Suppressor macrophage (primary cell): ENCODE measurements at places on chromosomes 3 and 15.
A peak's percentile ranks its signal among the peaks of the same experiment; 100 is the strongest.

DNA sequence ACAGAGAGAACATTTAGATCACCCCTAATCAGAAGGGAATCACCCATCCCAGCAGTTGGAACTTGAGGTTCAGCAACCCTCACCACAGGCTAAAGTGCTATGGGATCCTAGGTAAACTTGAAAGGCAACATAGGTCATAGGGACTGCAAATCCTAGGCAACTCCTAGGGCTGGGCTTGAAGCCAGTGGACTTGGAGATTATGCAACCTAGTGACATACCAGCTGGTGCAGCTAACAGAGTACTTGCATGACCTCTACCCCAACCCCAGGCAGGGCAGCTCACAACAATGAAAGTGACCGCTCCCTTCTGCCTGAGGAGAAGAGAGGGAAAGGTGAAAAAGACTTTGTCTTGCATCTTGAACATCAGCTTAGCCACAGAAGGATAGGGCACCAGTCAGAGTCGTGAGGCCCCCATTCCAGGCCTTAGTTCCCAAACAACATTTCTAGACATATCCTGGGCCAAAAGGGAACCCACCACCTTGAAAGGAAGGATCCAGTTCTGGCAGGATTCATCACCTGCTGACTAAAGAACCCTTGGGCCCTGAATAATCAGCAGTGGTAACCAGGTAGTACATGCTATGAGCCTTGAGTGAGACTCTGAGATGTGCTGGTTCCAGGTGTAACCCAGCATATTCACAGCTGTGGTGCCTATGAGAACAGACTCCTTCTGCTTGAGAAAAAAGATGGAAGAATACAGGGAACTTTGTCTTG lies 37.6 kb upstream of the FBN1 start:
- DNase-seq = no peak

GRCh38 chr3:152364237-152364636 lies 95.5 kb downstream of the MBNL1 start:
- DNase-seq = no peak

DNA sequence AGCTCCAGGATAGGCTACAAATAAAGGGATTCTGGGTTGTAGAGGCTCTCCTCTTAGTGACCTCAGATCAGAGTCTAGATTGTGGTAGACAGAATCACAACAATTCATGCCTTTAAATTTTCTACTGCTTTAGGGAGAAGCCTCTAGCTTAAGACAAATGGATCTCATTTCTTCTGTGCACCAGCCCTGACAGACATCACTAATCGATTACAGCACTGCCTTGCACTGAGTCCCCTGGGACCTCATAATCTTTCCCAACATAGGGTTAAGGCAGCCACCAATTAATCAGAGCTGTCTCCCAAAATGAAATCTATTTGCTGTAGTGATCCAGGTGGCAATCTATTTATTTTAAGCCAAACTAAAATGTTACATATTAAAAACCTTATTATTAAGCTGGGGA lies 436.5 kb upstream of the WNT5A start:
- no peak for DNase-seq

DNA sequence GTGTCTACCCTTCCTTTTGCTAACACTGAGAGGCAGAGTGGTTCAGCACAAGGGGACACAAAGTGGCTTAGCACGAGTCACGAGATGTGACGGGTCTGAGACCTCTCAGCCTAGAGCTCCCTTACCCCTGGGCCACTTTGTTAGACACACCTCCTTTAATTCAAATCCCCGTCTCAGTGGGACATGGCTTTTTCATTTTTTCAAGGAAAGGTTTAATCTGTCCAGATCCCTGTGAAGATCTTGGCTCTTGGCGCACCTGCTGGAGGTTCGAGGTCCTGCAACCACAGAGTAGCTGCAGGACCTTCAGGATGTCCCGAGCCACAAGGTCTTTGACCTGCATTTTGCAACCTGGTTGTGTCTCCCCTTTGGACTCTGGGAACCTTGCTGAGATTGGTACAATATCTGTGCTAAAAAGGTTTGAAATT lies 52.0 kb downstream of the LPP start:
- no peak for DNase-seq

DNA sequence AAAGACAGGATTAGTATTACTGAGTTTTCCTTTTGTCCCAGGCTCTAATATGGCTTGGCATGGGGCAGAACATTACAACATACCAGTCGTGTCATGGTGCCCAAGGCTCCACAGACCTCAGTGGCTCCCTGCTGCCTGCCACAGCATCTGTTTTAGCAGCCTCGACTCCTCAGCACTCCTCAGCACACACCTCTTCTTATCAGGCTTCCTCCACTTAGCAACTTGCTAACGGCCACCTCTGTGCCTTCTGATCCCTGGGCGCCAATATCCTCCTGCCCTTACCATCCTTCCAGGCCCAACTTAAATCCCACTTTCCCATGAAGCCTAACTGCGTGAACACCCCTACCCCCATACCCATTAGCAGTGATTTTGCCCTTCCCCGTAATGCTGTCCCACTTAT lies 6.2 kb upstream of the CAPN3 start:
- DNase-seq = no peak

GRCh38 chr3:113507501-113508067 lies 7.4 kb downstream of the SPICE1 start:
- DNase-seq = no peak

DNA sequence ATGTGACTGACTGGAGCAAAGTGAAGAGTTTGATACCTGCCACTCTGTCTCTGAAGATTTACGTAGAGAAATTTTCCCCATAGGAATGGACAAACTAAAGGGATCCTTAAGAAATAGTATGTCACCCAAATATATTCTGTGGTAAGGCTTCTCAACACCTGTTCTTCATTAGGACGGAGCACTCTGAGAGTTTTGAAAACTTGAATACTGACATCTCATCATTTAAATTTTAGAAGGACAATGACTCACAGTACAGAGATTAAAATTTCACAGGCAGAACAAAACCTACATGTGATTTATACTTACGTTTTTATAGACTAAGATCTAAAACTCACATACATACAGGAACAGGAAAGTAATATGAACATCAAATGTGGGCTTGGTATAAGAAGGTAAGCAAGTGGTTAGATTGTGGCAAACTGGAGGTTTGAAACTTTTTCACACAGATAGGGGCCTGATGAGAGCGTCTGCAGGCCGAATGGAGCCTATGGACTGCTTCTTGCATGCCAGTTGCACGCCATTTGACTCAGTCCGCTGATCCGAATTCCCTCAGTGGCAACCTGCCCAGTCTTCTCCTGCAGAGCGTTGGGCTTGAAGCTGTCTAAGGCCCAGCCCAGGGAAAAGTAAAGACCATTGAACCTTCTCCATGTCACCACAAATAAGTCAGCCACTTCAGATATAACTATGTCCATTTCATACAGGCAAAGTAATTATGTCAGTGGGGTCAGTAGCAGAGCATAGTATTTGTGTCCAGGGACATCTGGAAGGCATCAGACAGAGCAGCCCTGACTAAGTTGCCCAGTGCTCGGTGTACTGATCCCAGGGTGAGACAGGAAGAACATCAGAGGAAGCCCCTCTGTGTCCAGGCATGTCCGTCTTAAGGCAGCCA lies 45.7 kb downstream of the ZBTB38 start:
- DNase-seq = no peak

DNA sequence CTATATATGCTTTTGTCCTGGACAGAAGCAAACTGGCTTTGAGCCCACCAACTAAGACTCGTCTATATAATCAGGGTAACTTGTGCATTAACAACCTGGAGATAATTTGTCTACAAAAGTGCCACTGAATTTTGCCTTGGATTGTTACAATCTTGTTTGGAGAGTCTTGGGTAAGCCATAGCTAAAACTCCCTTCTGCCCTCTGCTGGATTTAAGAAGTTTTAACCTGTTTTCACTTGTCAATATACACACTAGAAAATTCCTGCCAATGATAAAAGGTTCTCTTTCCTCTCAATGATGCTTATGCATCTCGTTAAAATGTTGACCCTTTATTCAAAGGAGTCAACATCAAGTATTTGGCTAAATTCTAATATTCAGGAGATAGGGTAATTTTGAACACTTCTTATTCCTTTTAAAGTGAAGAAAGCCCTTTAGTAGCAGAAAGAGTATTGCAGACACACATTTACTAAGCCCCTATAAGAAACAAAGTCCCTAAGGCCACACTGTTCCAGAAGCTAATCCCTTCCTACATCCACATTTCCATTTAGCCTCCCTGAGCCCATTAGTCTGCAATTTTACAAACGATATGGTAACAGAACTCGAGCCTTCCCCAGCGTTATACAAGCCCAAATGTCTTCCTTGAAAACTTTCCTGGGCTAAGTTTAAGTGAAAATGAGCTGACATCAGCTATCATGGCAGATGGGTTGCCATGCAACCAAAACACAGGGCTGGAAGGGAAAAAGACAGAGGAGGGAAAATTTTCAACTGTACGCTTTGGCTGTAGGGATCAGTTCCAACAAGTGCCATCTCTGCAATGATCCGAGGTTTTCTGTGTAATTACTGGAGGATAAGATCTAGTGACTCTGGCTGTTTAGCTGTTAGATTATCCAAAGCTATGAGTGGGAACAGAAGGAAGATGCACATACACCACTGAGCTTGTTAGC lies 75.9 kb upstream of the FGF12 start:
- DNase-seq = peak; percentile 52

GRCh38 chr3:194167480-194168282 lies 31.7 kb downstream of the HES1 start:
- peak; percentile 86 for DNase-seq

DNA sequence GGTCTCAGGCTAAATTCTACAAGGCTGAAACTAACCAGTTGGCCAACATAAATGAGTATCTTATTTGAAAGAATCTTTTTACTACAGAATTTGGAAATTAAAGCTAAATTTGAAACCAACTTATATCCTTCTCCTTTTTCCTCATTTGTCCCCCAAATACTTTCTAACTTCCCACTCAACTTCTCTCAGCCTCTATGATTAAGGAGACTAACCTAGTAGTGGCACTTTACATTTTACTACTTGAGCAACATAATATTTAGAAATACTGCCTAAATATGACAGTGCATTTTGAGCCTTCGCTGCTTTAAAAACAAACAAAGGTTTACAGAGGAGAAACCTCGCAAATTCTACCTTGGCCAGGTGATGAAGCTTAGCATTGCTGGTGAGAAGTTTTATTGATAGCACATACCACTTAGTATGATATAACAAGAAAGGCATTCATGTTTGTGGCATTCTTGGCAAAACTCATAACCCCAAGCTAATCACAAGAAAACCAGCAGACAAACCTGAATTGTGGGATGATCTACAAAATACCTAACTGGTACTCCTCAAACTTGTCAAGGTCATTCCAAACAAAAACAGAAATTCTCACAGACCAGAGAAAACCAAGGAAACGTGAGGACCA lies 432.1 kb upstream of the CFAP20DC start:
- DNase-seq = no peak

- peak; percentile 51 for DNase-seq
Observed at GRCh38 chr3:158532099-158532734, 38.8 kb upstream of the MLF1 start.

DNA sequence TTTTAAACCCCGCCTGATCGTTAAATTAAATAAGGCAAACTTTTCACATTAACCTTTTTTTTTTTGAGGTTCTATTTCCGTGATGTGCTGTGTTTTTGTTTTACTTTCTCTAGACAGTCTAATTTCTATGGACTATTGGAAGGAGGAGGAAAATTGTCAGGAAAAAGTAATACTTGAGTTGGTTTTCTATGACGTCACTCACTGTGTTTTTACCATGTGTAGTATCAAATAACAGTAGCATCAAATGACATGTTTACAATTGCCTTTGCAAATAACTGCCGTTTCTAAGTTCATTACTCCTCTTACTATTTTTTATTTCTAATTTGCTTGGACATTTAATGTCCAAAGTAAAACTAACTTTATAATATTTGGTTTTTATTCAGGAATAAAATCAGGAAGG lies 32.3 kb downstream of the MYO1E start:
- no peak for DNase-seq

DNA sequence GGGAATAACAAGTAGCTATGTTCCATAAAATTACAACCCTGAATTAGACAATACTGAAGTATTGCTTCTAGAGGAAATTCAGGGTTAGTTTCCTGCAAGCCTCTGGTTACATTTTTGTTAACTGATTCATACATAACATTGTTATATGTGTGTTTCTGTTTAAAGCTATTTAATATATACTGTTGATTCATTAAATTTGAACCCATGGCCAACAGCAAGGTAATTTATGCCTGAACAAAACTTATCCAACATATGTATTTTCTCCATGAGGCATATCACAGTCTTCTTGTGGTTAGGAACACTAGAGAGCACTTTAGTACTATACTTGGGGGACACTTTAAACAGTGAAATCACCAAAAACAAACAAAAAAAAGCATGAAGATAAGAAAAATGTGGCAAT lies 47.7 kb upstream of the PTX3 start:
- DNase-seq = no peak

DNA sequence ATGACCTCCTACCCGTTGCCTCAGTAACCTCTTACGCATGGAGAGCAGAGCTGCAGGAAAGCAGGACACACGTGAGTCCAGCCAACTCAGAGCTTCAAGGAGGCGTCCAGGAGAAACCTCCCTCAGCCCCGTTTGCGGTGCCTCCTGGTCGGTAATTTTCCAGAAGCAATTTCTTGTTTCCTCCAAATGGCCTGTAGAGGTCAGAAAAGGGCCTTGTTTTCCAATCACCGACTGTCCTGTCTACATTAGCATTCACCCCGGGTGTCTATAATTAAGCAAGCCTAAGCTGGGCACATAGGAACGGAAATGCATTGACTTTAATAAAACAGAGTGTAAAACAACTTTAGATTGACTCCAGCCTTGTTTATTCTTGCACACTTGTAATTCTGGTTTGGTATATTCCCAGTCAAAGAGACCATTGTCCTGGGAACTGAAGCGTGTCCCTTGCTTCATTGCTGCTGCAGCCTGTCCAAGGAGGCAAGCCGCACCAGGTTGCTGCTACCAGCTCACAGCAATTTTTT lies 836.2 kb downstream of the AGBL1 start:
- peak; percentile 32 for DNase-seq

GRCh38 chr3:29822071-29822470 lies 541.2 kb downstream of the RBMS3 start:
- DNase-seq = no peak

DNA sequence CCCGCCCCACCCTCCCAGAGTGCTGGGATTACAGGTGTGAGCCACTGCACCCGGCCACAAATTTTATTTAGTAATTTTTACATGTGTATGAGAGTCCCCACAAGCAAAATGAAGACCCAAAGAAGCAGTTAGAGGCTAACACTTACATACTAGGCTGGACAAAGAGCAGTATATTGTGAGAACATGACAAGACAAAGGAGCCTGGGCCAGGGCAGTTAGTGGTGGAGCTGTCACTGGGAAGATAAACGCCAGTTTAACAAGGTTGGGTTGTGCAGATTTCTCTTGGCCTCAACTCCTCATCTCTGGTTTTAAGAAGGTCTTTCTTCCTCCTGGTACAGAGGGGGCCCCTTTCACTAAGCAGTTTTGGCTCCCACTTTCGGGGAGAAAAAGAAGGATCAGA lies 19.9 kb upstream of the FAM174B start:
- no peak for DNase-seq

DNA sequence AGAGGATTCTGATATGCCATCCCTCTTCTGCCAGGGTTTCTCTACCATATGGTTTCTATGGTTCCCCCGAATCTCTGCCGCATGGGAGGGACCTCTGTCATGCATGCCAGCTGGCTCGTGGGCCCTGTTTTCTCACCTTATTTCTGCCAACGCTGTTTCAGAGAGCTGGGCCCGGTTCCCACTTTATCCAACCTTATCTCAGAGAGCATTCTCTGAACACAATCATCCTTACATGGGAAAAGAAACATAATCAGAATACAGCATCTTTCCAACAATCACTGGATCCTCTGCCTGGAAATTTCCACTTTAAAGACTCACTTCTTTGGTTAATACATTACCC lies 234.5 kb upstream of the ZBTB20 start:
- DNase-seq = no peak

- peak; percentile 46 for DNase-seq
Observed at GRCh38 chr15:70376929-70377691, 279.4 kb upstream of the TLE3 start.
